ENCODE measurements at places on chromosomes 11 and 22.

DNA sequence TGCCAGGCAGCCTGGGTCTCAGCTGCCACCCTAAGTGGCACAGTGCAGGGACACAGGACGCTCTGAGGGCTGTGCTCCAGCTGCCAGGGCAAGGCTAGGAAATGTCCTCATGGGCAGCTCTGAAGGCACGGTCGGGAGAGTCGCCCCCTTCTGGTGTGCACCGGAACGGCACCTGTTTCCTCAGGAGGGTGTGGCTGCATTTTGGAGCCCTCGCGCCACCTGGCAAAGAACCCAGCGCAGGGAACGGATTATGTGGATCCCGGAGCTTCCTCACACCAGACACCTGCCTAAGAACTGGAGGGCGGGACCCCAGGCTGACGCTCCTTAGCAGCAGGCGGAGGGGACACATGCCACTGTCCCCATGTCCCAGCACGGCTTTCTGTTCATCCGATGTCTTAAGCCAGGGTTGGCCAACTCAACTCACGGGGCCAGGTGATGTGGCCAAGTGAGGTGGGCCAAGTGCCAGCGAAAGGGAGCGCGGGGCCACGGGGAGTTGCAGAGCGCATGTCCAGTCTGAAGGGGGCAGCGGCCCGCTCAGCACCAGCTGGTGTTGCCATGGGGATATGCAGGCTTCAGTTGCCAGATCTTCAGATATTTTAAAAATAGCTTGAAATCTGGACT is 5.1 kb upstream of the SLC22A8 start:
- no peak for DNase-seq

GRCh38 chr11:80293293-80293692 is 852.5 kb upstream of the TENM4 start:
- no peak for DNase-seq

DNA sequence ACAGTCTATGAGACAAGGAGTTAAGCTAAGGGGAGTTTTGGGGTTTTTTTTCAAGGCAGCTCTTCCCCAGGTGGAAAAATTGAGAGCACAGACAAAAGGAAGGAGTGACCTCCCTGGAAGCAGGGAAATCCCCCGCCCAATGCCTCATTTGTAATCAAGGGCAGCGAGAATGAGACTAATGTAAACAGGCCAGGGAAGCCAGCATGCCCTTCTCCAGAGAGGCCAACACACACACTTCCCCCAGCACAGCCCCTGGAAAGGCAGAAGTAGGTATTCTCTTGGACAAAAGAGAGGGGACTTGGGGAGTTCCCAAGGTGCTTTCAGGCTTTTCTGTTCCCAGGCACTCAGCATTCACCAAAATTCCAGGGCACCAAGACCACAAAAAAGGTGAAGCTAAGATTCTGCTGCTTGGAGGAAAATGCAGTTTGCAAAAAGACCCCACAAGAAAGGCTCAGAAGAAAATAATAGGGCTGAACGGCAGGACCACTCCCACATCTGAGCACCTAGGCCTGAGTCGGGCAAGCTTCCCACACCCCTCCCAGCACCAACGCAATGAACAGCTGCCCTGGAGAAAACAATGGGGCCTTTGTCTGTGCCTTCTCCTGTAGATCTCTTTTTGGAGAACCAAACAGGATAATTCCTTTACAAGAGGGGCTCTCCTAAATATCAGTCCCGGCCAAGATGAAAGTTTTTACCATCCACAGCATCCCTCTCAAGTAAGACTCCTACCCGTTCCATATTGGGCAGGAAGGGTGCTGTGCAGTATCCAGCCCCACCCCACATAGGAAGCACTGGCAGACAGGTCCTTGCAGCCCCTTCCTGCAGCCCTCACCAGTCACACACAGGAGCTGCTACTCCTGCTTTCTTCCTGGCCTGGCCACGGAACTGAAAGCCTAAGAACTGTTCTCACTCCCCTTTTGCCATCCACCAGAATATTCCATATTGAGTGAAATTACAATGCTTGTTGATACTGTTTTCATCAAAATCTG is 70.7 kb upstream of the AKIP1 start:
- no peak for DNase-seq

DNA sequence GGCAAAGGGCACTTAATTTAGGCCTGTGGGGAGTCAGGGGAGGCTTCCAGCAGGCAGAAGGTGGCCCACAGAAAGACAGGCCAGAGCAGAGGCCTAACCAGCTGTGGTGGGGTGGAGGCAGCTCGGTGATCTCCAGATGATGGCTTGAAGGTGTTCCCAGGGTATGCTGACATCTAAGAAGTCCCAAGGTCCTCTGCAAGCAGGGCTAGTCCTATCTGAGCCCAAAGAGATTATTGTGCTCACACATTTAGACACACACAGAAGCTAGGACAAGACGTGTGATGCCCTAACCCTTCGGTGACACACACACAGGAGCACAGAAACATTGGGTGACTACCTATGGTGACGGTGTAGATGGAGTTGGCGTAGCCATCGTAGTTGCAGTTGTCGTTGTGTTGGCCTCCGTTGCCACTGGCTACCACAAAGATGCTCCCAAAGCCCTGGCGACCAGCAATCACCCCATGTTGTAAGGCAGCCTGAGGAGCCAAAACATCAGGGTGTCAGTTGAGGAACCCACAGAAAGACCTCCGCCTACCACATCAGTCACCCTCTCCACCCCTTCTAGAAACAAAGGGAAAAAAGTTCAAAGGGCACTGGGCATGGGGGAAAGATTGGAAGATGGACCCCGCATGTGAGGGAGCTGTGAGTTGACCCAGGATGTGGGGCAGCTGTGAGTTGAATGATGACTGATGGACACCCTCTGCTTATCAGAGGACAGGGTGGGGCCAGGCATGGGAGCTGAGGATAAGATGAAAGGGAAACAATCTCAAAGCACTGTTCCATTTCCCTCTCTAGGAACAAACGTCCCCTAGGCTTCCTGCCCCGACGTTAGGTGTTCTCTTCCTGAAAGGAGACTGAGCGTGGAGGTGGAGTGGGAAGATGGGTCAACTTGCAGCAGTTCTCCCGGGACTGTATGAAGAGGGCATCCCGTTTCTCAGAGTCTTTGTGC is 7.9 kb downstream of the PCSK7 start:
- DNase-seq = no peak

- DNase-seq = no peak
Observed at GRCh38 chr22:23066200-23067022, 3.9 kb upstream of the GNAZ start.

DNA sequence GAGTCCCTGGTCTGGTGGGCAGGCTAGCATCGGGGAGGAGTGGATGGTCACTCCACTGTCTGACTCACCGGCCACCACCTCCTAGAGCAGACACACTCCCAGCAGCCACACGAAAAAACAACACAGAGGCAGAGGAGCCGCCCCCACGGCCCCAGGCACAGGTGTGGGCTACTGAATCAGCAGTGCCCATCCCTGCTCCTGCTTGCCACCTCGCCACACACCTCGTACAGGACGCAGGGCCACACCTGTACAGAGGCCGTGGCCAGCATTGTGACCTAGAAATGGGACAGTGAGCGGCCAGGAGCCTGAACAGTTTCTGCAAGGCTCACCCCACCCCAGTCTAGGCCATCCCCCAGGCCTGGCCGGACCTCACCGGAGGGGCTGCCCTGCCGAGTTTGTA is 14.0 kb downstream of the TRIM29 start:
- DNase-seq = no peak

DNA sequence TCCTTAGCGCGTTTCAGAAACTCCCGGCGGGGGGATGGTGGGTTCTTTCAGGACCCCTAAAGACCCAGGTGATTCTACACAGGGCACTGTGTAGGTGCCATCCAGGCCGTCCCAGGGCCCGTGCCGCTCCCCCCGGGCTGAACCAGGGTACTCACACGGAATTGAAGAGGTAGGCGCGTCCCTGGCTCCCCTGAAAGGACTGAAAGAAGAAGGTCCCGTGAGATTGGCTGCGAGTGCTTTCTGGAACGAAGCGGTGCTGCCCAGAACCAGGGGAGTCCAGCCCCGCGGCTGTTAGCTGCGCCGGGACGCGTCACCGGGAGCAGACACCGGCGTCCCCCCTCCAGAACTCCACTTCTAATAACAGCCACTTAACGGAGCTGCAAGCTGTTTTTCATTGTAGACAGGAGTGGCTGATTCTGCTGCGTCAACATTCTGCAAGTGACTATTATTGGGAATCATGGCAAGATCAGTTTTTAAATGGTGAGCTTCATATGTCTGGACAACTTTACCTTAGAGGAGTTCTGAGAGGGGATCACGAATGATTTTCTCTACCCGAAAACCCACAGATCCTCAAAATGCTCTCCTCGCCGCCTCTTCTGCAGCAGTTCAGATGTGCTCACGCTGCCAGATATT is 31.8 kb downstream of the YPEL1 start:
- no peak for DNase-seq

DNA sequence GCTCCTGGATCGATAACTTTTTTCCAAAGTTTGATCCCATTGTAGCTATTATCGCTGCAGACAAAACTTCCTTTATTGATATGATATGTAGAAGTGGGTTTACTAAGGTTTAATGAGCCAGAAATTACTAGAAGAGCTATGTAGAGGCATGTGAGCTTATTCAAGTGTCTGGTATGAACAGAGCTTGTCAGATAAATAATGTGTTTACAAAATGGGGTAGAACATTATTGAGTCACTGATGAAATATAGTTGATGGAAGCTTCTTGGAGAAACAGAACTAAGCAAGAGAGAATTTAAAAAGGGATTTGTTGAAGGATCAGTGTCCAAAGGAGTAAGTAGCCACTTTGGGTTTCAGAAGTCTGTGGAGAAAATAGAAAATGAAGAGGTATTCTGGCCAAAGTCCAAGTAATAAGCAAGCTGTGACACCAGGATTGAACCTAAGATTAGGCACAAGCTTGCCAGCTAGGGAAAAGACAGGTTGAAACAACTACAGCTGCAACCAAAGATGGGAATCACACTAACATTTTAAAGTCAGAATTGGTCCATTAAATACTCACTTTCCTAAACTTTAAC is 104.3 kb downstream of the MAML2 start:
- no peak for DNase-seq

DNA sequence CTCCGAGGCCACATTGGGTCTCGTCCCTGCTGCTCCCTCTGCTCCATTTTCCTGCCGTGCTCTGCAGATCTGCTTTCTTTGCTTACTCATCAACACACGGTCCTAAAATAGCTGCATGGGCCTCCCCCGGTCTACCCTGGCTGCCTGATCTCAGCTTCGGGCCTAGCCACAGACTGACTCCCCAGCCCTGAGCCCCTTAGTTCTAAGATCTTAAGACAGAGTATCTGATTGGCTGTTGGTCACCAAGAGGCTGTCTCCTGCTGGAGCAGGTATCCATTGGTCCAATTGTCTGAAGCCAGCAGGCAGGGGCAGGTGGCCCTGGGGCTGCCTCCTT is 53.7 kb upstream of the NECTIN1 start:
- no peak for DNase-seq

DNA sequence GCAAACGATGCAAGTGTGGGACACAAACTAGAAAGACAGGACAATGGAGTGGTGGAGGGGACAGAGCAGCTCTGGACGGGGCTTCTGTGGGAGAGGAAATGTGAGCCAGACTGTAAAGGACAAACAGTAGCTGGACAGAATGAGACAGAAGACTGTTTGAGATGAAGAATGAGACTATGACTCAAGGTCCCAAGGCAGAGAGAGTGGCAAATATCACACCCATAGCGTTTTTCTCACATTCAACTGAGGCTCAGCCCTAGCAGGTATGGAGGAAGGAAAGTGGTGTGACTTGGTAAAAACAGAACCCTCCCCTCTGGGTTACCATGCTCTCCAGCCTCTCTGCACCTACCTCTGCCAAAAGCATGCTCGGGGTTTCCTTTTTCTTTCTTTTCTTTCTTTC is 96.5 kb downstream of the RPL27A start:
- DNase-seq = no peak

GRCh38 chr22:22959147-22959827 is 71.7 kb downstream of the IGLL5 start:
- DNase-seq = no peak

DNA sequence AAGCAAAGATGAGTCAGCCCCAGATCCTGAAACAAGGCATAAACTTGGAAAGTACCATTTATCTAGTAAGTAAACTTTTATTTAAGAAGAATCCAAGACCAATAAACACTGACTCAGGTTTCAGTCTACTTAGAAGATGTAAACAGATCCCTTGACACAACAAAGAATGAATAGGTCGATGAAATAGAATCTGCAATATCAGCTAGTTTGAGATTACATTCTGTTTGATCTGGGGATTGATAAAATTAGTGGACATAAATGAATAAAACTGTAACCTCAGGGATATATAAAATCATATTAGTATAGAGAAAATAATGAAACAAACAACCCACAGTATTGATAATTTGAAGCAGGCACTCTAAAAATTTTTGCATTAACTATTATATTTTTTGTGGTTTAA is 708.9 kb downstream of the FAM181B start:
- no peak for DNase-seq

GRCh38 chr11:133977067-133977677 is 20.4 kb upstream of the IGSF9B start:
- no peak for DNase-seq

GRCh38 chr11:86182976-86183584 is 61.5 kb upstream of the EED start:
- no peak for DNase-seq

- DNase-seq = no peak
Observed at GRCh38 chr22:48757581-48757980, 1070.1 kb downstream of the BRD1 start.

GRCh38 chr11:28729339-28729738 is 621.2 kb downstream of the METTL15 start:
- DNase-seq = no peak

DNA sequence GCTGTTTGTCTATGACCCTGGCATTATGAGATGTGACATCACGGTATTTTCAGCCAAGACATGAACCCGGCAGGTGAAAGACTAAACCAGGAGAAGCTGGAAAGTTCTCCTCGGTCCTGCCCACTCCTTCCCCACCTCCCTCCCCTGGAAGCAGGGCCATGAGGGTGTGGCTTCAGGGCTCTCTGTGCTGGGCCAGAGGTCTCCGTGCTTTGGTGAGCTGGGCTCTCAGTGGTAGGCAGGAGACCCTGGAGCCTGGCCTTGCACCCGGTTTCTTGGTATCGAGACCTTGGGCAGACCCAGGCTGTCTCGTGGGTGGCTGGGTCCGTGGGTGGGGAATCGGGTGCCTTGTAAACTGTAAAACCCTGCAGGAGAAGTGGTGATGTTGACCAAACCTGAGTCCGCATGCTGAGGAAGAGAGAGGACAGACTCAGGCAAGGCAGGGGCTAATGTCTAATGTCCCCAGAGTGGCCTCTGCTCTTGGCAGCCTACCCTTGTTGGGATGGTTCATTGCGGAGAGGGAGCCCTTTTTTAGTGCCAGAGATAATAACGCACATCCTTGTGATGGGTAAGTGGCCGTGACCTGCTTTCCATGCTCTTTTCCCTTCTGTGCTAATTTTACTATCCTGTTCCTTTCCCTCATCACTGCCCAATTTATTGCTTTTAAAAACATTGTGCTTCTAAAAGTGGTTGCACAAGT is 48.6 kb upstream of the PARVG start:
- DNase-seq = no peak

DNA sequence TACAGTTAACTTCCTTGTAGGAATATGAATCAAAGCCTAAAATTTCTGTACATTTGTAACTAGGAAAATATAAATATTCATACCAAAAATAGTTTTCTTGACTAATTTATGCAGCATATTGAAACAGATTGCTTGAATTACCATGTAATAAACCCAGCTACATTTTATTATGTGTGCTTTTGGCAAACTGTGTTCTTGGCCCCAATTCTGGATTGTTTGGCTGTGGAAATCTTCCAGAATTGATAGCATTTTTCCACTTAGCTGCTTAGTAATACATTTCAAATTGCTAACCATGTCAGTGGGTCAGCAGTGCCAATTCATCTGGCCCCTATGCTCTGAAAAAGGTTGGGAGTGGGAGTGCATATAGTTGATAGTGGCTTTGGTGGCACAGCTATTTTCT is 32.3 kb downstream of the PDHX start:
- no peak for DNase-seq

GRCh38 chr11:113989916-113990315 is 15.0 kb downstream of the HTR3A start:
- DNase-seq = no peak

All from NCI-H2081 treated with DMSO at 0.1 percent for 48 hours (cell line).